ENCODE measurements at places on chromosomes 2 and 18. TPM values are rescaled to one million over a fixed set of nuclear protein-coding genes. Genes with fewer than 3 reads are reported as not detected.

DNA sequence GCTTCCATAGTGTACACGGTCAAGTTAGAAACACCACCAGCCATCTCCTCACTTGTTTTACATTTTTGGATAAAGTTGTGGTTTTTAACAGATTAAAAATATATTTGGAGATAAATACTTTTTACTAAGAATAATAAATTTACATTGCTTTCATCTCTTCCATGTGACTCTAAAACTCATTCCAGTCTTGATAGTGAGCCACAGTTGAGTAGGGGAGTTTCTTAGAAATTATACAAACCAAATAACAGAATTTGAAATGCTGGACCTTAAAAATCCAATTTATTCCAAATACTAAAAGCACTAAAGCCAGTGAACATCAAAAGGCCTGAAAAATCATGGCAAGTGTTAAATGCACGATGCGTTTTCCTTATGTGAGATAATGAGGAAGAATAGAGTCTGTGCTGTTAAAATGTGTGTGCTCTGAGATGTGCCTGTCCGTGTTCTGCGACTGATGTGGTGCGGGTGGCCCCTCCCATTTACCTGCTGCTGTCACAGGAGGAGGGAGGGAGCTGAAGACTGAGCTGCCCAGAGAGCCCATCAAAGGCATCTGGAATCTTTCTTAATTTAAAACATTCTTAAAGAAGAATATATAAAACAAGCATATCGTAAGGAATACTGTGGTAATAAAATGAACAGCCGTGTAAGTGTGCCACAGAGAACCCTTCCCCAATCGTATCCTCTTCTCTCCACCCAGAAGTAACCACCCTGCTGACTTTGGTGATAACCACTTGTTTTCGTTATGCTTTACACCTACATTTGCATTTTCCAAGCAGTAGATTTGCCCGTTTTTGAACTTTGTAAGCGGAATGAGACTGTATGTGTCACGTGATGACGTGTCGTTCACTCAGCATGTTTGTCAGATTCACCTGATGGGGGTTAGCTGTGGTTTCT, 57.0 kb upstream of the TXNDC2 start:
- H3K27ac ChIP-seq = peak overlapping the region; percentile 82
- H3K4me3 ChIP-seq = no peak overlapping the region
- no peaks in the 10 kb centered on the region for H3K36me3 ChIP-seq
- H3K4me1 ChIP-seq = peaks cover 44% of the 10 kb centered on the region
- DNase-seq = no peak

DNA sequence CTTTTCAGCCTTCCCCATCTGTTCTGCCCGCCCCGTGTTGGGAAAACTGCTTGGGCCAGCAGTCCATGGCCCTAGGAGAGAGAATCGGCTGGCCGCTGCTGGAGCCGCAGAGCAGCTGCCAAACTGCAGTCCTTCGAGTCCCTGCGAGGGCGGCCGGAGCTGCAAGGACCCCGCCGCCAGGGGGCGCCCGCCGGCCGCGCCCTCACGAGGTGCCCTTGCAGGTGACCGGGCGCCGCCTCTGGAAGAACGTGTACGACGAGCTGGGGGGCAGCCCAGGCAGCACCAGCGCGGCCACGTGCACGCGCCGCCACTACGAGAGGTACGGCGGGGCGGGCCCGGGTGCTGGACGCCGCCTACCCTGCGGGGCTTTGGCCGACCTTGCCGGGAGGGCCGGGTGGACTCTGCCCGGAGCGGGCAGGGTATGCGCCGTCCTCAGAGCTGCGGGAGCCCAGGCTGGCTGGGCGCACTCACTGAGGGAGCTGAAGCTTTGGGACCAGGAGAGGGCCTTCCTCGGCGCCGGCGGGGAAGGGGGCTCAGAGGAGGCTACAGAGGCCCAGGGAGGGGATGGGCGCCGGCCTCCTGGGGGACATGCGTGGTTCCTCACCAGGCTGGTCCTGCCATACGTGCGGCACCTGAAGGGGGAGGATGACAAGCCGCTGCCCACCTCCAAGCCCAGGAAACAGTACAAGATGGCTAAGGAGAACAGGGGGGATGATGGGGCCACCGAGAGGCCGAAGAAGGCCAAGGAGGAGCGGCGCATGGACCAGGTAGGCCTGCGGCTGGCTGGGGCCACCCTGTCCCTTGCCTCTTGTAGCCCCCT, 13.6 kb downstream of the ARID5A start:
- peaks cover 7% of the 10 kb centered on the region for H3K4me1 ChIP-seq
- no peak overlapping the region for H3K27ac ChIP-seq
- H3K27me3 ChIP-seq = no peaks in the 10 kb centered on the region
- H3K4me3 ChIP-seq = no peak overlapping the region

GRCh38 chr2:116510117-116510671, 1304.3 kb upstream of the DDX18 start:
- no peak overlapping the region for H3K27ac ChIP-seq
- no peak overlapping the region for H3K4me3 ChIP-seq
- no peaks in the 10 kb centered on the region for H3K27me3 ChIP-seq
- H3K4me1 ChIP-seq = no peaks in the 10 kb centered on the region

DNA sequence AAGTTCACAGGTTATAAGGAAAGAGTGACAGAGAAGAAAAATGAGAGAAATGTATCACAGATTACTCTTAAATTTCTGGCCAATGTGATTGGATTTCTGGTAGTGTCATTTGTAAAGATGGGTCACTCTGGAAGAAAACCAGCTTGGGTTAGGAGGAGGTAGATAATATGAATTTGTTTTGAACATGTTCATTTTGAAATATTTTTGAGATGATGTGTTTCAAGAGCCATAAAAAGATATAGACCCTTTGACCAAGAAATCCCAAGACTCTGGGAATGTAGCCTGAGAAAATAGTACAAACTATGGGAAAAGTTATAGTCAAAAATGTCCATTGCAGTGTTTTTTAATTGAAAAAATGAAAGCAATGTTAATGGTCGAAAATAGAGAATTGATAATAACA, 70.7 kb downstream of the CALCRL start:
- H3K27me3 ChIP-seq = no peaks in the 10 kb centered on the region
- DNase-seq = peak; percentile 25
- no peaks in the 10 kb centered on the region for H3K36me3 ChIP-seq
- no peak overlapping the region for H3K27ac ChIP-seq
- H3K4me3 ChIP-seq = no peak overlapping the region

GRCh38 chr2:218016810-218017209, 14.0 kb upstream of the TNS1 start:
- no peaks in the 10 kb centered on the region for H3K36me3 ChIP-seq
- H3K27me3 ChIP-seq = no peaks in the 10 kb centered on the region
- no peak overlapping the region for H3K27ac ChIP-seq
- no peak for DNase-seq

Gene FKBP7
- 58.5 TPM for total RNA-seq

Gene REG3A
- not detected for total RNA-seq

Gene CCBE1
- 4.1 TPM for total RNA-seq

Gene NEB
- 0.94 TPM for total RNA-seq
